T-helper 2 cell (primary cell): ENCODE measurements at places on chromosomes 7 and 10.

DNA sequence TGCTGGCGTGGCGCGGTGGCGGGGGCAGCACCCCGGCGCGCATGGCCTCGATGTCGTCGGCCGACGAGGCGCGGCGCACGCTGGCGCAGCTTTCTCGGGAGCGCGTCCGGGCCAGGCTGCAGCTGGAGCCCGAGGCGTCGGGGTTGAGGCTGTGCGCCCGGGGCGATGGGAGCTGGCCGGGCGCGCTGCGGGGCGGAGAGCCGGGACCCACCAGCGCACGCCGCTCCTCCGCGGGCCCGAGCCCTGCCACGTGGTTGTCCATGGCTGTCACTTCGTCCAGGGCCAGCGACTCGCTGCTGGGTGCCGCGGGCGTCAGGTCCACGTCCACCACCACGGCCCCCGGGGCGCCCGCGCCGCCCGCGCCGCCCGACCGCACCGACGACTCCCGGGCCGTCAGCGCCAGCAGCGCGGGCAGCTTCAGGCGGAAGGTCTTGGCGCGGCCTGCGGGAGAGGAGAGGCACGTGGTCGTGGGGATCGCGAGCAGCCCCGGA lies 20.0 kb downstream of the KCNH2 start:
- no peak for DNase-seq

- DNase-seq = no peak
Measured at GRCh38 chr7:97130417-97131139, 13.1 kb downstream of the SDHAF3 start.

- DNase-seq = no peak
Measured at GRCh38 chr10:93799155-93799708, 41.5 kb downstream of the LGI1 start.

- DNase-seq = no peak
Measured at GRCh38 chr10:14126697-14127440, 203.9 kb downstream of the FRMD4A start.

GRCh38 chr7:6420680-6421079 lies 27.1 kb downstream of the DAGLB start:
- DNase-seq = no peak

GRCh38 chr7:98394377-98394836 lies 6.5 kb downstream of the BAIAP2L1 start:
- DNase-seq = no peak
